ENCODE measurements at places on chromosomes 3 and 15.

DNA sequence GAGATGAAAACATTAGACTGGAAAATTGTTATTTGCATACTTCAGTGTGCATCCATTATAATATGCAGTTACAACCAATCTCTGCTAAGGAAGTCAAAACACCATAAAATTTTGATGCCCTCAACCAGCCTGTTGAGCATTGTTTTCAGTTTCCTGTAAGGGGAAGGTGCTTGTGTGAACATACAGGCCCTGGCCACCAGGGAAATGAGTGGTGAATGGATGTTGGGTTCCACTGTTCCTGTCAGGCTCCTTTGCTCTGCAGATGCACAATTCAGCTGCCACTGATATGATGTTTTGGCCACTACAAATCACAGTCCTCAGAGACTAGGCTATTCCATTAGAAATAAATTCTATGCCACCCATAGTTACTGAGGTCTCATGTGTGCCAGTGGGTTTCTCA lies 184.6 kb downstream of the SYNPR start:
- DNase-seq, result no peak

- DNase-seq, result no peak
Observed at GRCh38 chr3:139608108-139608380, 68.5 kb upstream of the RBP1 start.

DNA sequence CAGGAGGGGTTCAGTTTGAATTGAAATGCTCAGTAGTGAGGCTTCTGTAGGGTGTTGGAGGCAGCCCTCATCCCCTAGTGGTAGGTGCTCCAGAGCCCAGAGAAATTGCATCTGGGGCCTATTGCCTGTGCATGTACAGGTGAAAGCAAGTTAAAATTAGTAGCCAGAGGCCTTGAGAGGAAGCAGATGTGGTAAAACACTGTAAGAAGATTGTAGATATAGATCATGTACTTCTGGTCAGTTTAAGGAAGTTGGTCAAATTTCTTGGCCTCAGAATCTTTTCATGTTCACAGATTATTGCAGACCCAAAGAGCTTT lies 34.6 kb downstream of the IGSF10 start:
- no peak for DNase-seq

DNA sequence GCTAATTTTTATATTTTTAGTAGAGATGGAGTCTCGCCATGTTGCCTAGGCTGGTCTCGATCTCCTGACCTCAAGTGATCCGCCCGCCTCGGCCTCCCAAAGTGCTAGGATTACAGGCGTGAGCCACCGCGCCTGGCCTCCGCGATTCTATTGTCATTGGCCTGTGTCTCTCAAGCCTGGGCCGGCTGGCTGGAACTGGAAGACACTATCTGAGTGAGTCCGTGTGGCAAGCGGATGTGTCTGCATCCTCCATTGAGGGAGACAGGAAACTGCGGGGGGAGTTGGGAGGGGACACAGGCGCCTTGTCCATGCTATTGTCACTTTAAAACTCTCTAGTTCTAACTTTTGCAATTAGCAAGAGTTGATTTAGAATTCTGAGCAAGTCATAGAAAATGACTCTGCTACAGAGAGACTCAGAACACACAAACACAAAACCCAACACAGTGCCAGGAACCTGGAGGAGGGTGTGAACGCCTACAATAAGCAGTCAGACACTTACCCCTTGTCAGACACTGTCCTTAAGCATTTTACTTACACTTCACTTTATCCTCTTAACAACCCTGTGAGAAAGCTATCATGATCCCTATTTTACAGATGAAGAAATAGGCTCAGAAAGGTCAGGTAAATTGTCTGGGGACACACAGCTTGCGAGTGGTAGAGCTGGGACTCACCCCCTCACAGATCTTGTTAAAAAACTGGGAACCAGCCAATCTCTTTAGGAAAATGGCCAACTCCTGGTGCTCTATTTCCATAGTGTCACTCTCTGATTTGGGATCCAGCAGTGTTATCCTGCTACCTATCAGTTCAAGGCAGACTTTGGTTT lies 38.7 kb downstream of the ANP32A start:
- no peak for DNase-seq

DNA sequence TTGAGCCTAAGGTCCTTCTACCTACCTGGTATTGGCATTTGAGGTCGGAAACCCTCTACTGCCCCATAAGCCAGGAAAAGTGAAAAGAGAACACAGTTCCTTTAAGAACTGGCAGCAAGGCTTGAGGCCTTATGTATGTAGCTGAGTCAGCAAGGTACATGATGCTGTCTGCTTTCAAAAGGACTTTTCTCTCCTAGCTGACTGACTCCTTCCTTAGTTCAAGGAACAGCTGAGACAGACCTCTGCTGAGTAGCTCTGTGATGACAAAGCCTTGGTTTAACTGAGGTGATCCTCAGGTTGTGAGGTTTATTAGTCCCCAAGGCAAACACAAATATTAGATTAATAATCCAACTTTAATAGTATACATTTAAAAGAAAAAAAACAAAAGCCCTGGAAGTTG lies 45.8 kb downstream of the ADPGK start:
- no peak for DNase-seq

- DNase-seq, result no peak
Observed at GRCh38 chr3:144162042-144162441, 190.4 kb downstream of the DIPK2A start.

GRCh38 chr3:188299708-188300107 lies 145.8 kb downstream of the LPP start:
- no peak for DNase-seq

- no peak for DNase-seq
Observed at GRCh38 chr3:7607676-7608075, 746.8 kb downstream of the GRM7 start.

DNA sequence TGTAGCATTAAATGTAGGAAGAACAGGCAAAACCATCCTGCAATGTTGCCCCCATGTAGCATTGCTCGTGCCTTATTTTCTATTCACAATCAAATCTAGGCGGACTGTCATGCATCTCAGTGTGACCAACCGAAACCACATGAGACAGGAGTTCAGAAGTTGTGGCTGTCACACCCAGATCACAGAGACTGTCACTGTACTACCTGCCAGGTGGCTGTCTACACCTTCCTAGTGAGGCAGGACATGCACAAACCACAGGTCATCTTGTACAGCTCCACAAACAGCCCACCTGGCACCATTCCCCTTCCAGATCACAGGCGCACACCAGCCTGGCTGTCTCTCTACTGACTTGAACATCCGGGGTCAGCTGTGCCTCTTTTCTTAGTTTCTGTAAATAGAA lies 392.8 kb downstream of the OCA2 start:
- no peak for DNase-seq

DNA sequence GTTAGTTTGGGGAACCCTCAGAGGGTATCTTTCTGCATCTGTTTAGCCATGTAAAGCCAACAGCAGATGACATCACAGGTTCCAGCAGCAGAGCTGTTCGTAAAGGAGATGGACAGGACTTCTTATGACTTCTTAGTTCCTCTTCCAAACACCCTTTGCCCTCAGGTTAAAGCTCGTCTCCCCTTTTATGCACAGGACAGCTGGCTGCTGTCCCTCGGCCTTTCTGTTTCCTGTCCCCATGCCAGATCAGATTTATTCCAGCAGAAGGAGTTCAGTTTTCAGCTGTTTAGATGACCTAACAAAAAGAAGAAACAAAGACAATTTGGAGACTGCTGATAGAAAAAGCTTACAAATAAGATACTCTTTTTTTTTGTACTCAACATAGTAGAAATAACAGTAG lies 45.1 kb downstream of the SEC22A start:
- DNase-seq, result no peak

DNA sequence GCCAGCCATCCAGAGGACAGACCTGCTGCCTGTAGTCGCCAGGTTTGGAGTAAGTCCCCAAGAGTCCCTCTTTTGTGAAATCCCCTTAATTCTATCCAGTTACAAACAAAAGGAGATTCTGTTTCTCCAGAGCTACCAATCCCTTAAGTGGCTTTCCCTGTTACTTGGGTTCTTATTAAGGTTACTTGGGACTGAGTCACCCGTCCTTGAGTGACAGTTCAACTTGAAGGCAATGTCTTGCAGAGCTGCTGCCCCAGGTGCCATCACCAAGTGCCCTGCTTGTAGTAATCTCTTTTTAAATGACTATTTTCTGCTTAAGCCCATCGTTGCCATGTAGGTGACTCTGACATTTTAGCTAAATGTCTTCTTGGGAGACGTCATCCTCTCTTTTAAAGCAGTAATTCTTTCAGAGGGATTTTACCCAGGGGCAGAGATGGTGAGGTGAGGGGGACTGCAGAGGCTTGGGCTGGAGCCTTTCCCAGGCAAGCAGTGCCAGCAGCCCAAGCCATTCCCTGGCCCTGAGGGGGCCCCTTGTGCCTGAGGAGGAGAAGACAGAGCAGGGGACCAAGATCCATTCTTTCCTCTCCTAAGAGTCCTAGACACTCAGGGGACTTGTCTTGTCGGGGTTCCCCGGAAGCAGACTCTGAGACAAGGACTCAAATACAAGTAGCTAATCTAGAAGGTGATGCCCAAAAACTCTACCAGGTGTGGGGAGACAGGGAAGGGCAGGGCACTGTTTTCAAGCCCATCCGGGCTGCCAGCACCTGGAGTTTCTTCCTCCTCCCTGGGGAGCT lies 253.7 kb downstream of the PLCL2 start:
- DNase-seq, result no peak

DNA sequence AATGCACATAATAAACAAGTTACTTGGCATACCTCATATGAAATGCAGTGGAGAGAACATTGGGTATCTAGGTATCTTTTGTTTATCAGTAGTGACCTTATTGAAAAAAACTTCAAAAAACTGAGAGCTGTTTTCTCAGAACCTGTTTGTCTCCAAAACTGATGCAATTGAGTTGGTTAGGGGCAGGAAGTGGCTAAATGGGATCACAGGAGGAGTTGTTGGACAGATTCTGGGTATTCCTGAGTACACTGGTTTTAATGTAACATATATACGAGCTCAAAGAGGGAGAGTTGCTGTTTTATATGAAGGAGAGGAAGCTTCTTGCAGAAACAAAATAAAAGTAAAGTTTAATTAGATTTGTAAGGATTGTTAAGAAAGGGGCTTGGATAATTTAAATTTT lies 159.5 kb downstream of the C3orf70 start:
- no peak for DNase-seq

DNA sequence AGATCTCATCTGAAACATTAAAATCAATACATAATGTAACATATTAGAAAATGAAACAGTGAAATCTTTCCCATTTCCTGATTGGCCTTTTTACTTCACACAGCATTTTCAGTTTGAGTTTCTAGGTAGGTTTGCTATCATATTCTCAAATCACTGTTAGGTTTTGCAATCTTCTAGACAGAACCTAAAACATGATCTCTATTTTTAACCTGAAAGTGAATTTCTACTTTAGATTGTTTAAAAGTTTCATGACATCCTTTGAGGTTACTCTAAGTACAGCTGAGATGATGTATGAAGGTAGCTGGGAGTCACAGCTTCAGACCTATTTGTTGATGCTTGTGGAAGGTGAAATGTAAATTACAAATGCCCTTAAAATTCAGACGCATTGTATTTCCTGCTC lies 118.4 kb upstream of the GPR149 start:
- no peak for DNase-seq

DNA sequence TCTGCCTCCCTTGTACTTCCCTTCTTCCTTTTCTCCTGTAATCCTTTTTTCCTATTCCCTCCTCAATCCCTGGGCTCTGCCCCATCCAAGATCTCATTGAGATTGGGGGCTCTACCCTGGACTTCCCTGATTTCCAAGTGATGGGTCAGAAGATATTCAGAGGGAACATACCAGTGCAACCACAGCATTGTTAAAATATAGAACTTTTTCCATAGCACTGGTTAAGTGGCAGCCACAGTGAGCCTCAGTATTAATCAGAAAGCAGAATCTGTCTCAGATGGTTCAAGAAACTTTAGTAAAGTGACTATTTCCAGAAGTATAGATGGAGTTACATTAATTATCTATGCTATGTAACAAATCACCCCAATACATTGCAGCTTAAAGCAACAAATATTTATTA lies 18.7 kb upstream of the SCN10A start:
- no peak for DNase-seq

- DNase-seq, result no peak
Observed at GRCh38 chr3:94529816-94530215, 467.0 kb downstream of the NSUN3 start.

DNA sequence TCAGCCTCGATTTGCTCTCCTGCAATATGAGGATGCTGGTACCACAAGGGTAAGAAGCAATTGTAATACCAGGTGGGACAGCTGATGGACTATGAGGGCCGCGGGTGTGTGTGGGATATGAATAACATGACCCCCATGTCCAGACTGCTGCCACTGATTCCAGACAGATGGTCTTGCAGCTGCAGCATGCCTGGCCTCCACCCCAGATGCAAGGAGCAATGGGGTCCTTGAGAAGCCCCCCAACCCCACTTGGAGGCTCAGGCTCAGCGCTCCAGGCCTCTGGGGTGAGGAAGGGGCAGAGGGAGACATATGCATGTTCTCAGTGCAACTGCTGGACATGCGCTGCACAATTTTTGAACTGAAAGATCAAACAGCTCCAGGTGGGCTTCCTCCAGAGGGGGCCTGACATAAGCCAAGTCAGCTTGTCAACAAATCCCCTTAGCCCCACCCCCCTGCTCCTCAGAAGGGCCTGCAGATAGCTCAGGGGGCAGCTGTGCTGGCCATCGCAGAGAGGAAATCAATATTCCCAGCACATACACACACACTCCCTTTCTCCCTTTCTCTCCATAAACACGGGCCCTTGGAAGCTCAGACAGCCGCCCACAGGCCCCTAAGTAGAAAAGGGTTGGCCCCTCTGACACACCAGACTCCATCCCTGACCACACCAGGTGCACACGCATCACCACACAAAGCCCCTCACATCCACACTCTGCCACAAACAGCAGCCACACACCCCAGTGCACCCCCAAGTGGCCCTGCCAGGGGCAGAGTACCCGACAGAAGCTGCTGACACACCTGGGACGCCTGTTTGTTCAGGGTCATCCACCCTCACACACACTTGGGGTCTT lies 107.0 kb downstream of the IQSEC1 start:
- no peak for DNase-seq

DNA sequence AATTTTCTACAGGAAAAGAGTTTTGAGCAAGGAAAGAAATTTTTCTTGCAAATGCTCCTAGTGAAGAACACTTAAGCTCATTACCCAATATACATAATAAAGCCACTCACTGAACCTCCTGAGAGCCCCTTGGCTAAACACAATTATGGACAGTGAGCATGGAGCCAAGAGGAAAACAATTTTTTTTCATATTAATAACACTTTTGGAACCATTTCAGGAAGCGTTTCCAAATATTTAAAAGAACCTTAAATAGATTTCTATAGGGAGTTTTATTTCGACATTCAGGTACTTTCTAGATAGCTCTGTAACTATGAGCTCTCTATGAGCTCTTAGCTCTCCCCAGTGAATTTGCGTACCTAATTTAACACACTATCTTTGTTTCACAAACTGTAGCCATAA lies 581.1 kb downstream of the ZNF385D start:
- no peak for DNase-seq

All from stimulated activated CD4-positive, alpha-beta T cell treated with anti-CD3 and anti-CD28 coated beads, Interleukin-1b, Interleukin-23, amount 100 ng/mL, for 24 hours (primary cell).